ENCODE measurements at places on chromosomes 6 and 20.

DNA sequence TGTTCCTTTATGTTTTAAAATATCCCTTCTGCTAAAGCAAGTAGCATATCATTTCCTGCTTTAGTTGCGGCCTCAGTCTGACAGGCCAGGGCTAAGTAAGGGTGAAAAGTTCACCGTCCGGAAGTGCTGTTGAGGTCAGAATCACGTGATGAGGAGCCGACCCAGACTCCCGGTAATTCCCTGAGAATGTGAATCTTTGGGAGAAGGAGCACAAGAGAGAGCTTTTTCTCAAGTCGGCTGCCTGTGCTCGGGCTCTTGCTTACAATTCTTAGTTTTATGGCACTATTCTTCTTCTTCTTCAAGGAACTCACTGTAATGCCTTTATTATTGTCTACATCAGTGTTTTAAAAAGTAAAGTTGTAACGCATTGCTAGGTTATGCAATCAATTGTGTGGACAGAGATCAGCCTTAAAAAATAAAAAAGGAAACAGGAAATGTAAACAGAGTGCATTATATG is 309.3 kb downstream of the PRL start:
- DNase-seq: peak; percentile 66

DNA sequence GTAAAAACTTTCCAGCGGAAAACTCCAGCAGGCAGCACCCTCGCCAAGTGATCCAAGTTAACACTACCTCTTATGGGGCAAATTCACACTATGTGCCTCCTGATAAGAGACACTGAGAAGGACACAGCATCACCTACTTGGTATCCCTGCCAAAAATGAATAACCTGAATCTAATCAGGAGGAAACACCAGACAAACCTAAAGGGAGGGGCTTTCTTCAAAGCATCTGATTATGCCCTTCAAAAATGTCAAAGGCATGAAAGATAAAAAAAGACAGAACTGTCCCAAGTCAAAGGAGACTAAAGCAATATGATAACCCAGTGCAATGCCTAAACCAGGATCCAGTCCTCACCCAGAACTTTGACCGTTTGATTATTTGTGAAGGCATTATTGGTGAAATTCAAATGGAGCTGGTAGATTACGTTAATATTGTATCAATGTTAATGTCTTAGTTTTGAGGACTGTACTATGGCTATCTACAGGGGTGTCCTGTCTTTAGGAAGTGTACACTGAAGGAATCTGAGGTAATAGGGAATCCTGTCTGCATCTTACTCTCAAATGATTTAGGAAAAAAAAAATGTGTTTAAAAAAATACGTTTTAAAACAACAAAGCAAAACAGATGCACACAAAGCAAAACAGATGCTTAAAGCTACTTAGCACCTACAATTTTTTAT is 8.3 kb downstream of the TBC1D7 start:
- no peak for DNase-seq

DNA sequence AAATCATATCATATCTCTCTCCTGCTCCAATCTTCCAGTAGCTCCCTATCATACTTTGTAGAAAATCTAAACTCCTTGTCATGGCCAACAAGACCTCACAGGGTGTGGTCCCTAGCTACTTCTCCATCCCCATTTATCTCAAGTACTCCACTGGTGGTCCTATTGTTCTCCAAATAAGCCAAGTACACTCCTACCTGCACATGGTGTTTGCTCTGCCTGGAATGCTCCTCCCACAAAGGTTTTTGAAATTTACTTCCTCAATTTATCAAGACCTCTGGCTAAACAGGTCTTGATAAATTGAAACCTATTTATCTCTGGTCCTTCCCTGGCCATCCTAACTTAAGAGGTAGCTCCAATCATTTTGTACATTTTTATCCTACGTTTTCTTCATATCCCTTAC is 12.1 kb downstream of the TMX4 start:
- DNase-seq: no peak

DNA sequence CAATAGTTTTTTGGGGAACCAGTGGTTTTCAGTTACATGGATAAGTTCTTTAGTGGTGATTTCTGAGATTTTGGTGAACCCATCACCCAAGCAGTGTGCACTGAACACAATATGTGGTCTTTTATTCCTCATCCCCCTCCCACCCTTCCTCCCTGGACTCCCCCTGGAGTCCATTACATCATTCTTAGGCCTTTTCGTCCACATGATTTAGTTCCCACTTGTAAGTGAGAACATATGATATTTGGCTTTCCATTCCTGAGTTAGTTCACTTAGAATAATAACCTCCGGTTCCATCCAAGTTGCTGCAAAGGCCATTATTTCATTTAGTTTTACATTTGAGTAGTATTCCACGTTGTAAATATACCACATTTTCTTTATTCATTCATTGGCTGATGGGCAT is 28.3 kb downstream of the RPP40 start:
- DNase-seq: no peak
